ENCODE measurements at places on chromosomes 7 and 10.

DNA sequence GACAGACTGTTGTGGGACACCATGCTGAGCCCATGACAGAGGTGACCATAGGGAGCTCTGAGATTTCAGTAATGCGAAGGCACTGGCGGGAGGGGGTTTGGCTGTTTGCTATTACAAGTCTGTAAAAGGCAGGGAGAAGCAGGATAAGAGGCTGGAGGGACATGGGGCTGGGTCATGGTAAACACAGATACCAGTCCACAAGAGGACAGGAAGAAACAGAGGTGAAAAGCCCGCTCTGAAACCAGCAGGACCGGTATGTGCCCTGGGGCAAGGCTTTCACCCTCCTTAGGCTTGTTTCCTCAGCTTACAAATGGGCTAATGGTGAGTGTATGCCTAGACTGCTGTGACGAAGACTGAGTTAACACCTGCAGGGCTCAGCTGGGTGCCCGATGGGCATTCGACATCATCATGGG, 34.1 kb downstream of the ANXA11 start:
- no peak for DNase-seq

- DNase-seq: no peak
These were observed 36.6 kb upstream of the C7orf33 start for GRCh38 chr7:148553979-148554378.

GRCh38 chr7:55561690-55562089, 10.6 kb downstream of the VOPP1 start:
- no peak for DNase-seq

GRCh38 chr7:131568970-131569369, 12.5 kb upstream of the PODXL start:
- no peak for DNase-seq

DNA sequence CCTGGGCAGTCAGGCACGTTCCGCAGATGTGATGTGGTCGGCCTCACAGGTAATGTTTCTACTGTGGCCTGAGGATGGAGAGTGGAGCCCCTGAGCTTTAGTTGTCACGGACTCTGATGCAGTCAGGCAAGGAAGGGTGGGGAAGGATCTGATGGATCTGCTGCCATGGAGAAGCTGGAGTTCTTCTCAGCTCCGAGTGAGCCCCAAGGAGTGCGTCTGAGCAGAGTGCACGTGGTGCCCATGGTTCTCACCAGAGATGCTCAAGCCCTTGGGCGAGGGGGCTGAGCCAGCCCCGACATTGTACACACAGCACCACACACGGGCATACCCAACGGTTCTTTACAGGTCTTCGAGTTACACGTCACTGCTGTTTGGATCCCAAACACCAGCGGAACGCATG, 192.5 kb downstream of the EBF3 start:
- DNase-seq: no peak

DNA sequence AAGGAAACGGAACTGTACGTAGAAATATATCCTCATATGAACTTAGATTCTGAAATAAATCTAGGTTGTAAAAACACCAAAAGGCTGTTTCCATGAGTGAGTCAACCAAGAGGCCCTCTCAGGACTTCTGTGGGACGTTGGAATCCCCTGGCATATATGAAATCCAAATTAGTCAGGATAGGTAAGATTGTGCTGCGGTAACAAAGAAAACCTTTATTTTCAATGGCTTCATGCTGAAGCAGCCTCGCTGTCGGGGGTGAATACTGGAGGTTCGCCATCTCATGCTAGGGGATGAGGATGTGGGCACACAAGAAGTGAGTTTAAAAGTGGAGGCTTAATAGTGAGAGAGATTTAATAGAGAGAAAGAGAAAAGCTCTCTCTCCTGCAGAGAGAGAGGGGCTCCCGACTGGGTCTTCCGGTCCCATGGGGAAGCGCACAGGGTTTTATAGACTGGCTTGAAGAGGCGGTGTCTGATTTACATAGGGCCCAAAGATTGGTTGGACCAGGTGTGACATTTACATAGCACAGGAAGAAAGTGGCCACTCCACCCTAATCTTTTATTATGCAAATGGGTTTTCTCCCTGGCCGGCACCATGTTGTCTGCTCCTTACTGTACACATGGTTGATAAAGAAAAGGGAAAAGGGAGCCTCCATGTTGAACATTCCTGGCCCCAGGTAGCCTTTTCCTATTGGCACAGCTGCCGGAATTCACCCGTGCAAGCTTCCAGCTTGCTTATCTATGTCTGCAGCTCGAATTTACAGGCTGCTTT, 52.3 kb upstream of the SEPHS1 start:
- DNase-seq: no peak

DNA sequence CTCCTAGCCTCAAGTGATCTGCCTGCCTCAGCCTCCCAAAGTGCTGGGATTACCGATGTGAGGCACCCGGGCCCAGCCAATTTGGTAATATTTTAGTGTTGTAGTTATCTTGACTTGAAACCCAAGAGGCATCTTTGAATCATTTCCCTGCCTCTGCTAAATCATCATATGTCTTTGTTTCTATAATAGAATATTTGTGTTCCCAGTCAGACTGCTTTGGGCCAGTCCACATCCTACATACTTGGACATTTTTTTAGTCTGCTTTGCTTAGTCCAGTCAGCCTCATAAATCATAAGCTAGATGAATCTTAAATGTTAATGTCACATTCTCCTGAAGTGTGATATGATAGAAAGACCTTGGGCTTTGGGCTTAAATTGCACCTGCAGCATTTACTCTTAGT, 5.9 kb downstream of the STAM start:
- DNase-seq: peak; percentile 82

GRCh38 chr10:54665095-54665494, 135.9 kb downstream of the PCDH15 start:
- no peak for DNase-seq

- peak; percentile 25 for DNase-seq
These were observed 622 bp downstream of the CPEB3 start for GRCh38 chr10:92290076-92290836.

DNA sequence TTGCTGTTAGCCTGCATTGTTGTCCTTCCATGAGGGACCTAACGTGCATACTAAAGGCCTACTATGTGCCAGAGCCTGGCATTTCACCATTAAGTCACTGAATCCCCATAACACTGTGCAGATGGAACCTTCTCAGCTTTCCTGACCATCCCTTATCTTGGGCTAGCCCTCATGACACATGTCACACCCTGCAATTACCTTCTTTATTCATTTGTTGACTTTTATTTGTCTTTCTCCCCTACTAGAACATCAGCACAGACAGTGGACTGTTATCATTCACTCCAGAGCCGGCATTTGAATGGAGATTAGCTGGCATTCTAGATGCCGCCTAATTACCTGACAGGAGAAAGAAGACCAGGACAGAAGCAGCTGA, 471.1 kb upstream of the GALNT17 start:
- no peak for DNase-seq

GRCh38 chr10:14243221-14243620, 87.5 kb downstream of the FRMD4A start:
- no peak for DNase-seq

DNA sequence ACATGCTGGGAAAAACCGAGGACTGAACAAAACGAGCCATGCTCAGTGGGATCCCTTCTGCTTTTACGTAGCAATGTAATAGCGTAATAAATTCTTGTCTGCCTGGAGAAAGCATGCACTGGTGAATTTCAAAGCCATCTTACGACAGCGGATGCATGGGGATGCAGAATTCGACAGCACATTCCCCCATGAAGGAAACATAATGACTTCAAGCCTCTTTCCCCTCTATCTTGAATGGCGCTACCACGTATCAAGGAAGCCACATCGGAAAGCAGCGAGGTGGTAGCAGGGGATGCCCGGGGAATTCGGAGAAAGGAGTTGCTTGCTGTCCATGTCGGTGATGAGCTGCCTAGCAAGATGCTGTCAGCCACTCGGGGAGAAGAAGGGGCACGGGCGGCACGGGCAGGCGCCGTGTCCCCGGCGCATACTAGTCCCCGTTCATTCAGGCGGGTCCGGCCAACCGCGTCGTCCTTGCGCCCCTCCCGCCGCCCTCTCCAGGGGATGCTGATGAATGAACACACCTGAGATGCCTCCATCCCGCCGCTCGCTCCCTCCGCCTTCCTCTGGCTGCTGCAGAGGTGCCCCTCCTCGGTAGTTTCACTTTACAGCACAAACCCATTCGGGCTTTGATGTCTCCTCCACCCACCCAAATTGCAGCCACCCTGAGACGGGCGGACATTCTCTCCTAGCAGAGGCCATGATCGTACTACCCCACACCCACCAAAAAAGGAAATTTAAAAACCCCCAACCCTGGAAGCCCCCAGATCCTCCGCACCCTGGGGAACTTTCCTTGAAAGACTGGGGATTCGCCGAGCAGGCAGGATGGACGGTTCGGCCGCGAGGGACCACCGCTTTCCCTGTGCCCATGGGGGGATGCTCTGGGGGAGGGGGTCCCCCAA, 644 bp downstream of the SORBS1 start:
- DNase-seq: no peak

- DNase-seq: no peak
These were observed 64.2 kb downstream of the PHYHIPL start for GRCh38 chr10:59240582-59241183.

DNA sequence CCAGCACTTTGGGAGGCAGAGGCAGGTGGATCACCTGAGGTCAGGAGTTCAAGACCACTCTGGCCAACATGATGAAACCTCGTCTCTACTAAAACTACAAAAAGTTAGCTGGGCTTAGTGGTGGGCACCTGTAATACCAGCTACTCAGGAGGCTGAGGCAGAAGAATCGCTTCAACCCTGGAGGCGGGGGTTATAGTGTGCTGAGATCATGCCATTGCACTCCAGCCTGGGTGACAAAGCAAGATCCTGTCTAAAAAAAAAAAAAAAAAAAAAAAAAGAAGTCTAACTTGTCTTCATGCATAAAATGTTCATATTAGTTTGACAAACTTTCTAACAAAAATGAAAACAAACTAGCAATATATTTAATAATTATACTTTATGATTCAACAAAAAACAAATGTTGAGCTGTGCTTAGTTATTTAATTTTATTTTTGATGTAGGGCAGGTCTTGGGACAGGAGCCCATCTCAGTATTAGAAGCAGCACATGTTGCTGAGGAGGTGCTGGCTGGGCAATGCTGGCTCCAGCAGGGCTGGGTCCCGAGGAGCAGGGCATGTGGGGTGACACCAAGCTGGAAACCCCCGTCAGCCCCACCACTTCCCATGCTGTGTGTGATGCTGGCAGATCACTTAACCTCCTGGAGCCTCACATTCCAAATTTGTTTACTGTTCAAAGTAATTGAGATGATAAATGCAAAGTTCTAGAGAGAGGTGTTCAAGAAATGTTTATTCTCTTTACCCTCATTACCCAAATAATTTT, 335.3 kb upstream of the KLF6 start:
- no peak for DNase-seq

- DNase-seq: no peak
These were observed 39.9 kb upstream of the ZNF107 start for GRCh38 chr7:64626083-64626469.

DNA sequence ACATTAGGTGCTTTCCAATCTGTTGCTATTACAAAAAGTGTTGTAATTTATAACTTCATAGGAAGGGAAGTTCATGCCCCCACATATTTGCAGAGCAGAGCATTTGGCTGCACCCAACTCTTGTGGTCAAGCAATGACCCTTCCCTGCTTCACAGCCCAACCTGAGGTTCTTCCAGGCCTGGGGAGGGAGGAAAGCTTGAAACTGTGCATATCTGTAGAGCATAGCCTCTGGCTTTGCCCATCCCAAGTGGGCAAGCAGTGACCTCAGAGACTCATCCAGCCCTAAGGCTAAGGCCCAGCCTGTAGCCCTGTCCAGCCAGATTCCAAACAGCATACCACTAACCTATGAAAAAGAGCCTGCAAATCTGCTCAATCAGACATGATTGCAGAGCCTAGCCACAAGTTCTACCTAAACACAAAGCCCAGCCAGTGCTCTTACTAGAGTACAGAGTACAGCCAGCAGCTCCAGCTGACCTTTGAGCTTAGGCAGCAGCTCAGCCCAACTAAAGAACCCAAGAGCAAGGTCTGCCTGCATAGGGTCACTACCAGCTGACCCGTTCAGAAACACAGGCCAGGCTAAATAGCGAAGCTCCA, 14.4 kb upstream of the GSTK1 start:
- no peak for DNase-seq

- DNase-seq: no peak
These were observed 74.0 kb upstream of the SEC61G start for GRCh38 chr7:54833001-54833467.

GRCh38 chr10:115985786-115986185, 287.2 kb downstream of the GFRA1 start:
- no peak for DNase-seq

DNA sequence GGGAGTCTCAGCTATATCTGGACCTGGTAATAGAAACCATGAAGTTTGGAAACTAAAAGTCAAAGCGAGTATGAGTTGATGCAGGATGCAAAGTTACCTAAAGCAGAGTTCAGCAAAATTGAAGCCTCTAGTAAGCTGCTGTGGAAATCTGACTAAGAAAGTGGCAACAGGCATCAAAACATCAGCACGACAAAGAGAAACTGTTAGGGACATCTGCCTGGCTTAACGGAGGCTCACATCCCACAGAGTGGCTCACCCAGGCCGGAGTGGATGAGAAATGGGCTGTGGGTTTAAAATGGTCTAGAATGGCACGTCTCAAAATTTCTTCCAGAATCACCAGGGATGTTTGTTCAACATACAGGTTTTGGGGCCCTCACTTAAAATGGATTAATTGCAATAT, 164.1 kb upstream of the NPY start:
- no peak for DNase-seq

GRCh38 chr10:92530421-92530820, 43.5 kb downstream of the IDE start:
- no peak for DNase-seq

- no peak for DNase-seq
These were observed 132.8 kb downstream of the DYNC1I1 start for GRCh38 chr7:95905167-95905566.

All from foreskin melanocyte (primary cell).